ENCODE measurements at places on chromosomes 3 and 15.

DNA sequence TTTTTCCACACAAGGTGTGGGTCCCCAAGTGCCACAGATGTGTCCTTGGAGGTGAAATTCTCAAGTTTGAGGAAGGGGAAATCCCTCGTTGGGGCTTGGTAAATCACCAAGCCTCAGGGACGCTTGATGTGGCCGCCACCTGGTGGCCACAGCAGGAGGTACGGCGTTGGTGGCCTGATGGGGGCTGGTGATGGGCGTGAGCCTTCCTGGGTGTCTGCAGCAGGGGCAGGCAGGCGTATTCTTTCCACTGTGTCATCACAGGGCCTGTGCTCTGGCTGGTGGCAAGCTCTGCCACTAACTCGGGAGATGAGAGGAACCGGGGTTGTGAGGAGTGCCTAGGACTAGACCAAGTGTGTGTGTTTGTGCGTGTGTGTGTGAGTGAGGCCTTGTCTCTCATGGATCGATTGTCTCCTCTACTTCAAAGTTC, 4.2 kb downstream of the ACOX2 start:
- peak; percentile 75 for DNase-seq

DNA sequence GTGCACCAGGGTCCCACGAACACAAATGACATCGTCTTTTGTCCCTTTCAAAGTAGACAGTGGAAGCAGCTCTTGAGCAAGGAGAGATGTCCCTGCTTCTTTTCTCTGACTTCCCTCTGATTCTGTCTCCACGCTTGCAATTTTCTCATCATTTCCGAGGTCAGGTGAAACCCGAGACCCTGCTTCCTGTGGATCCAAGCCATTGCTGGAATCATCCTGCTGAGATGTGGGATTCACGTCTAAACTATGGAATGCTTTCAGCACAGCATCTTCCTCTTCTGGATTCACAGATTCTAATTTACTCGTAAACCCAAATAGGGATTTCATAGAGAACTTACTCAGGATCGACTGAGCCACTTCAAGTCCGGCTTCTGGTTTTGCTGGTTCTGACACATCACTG, 127.1 kb downstream of the FMN1 start:
- no peak for DNase-seq

DNA sequence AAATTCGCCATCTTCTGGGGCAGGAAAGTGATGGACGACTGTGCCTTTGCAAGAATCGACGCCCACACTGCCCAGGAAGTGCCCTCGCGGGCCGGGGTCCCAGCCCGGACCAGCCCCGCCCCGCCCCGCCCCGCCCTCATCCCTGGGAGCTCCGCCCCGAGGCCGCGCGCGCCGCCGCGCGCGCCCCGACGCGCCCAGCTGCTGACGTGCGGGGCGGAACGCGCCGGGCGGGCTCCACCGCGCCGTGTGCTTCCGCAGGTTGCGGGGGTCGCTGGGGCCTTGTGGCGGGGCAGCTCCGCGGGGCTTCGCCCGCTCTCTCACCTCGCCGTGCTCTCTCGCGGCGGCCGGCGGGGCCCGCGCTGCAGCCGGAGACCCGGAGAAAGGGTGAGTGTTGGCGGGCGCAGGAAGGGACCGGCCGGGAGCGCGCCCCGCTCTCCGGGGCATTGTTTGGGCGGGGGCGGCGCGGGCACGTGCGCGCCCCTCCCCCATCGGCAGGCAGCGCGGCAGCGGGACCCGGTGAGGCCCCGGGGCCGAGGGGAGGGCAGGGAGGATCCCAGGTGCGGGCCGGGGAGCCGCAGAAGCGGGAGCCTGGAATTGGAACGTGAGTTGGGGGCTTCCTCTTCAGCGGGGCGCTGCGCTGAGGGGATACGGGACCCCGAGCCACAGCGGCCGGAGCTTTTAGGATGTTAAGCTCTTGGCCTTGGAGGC, at the start of gene YEATS2:
Gene YEATS2 (plus strand): TSS at position 188 of the 708 bp plus-strand sequence. CDS start 17,366 bp downstream, outside the sequence.
- DNase-seq, result peak; percentile 65

- no peak for DNase-seq
Observed at GRCh38 chr15:90003736-90004135, 2.6 kb downstream of the ZNF710 start.

GRCh38 chr3:197495059-197495455, 60.7 kb downstream of the BDH1 start:
- no peak for DNase-seq

DNA sequence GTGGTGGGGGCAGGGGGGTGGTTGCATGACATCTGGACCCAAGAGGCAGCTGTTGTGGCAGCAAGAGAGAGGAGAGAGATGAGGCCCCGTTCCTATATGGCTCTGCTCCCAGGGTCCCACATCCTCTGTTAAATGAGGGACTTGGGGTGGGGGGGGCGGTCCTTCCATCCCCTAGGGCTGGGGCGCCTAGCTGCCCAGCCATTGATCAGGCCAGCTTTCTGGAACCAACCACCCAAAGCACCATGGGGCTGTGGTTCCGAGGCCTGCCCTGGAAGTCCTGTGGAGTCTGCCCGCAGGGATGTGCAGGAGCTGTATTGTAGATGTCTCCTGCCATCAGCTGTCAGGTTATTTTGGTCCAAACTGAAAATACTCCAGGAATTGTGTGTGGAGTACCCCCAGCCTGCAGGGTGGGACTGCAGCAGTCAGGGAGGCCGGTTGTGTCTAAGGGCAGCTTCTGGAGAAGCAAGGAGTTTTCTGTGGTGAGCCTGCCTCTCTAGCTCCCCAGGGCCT, 5.2 kb downstream of the FURIN start:
- DNase-seq, result no peak

DNA sequence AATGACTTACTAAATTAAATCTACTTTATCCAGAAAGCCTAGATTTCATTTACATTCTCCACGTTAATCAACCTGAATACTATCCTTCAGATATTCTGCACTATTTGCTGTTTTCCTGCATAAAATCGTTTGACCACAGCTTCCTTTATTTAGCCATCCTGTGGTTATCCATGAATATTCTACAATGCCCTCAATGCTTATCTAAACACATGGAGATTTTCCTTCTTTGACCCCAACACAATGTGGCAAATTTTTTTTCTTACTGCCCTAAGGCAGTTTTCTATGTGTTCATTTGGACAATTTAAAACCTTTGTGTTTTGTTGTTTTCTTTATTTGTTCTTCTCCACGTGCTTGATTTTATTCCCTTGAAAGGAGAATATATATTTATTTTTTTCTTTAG, 495.5 kb upstream of the ROBO1 start:
- DNase-seq, result no peak

DNA sequence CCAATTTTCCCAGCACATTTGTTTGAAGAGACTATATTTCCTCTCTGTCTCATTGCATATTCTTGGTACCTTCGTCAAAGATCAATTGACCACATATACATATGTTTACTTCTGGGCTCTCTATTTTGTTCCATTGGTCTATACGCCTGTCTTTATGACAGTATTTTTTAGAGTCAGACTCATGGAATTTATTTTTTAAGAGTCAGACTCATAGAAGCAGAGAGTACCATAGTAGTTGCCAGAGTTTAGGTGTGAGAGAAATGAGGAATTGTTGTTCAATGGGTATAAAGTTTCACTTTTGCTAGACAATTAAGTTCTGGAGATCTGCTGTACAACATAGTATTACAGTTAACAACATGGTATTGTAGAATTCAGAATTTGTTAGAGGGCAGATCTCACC, 27.1 kb downstream of the PLA2G4F start:
- no peak for DNase-seq

GRCh38 chr3:69122403-69122802, at the start of gene LMOD3:
LMOD3 (minus strand) TSS chr3:69122595; CDS start chr3:69122386, 209 bp downstream.
- DNase-seq, result no peak

- no peak for DNase-seq
Observed at GRCh38 chr3:154969366-154969765, 110.8 kb upstream of the MME start.

- no peak for DNase-seq
Observed at GRCh38 chr3:99901200-99901926, 83.7 kb downstream of the CMSS1 start.

- DNase-seq, result no peak
Observed at GRCh38 chr3:193343726-193344222, 34.8 kb downstream of the ATP13A5 start.

GRCh38 chr3:125310623-125311081, 64.5 kb downstream of the ZNF148 start:
- DNase-seq, result peak; percentile 47

DNA sequence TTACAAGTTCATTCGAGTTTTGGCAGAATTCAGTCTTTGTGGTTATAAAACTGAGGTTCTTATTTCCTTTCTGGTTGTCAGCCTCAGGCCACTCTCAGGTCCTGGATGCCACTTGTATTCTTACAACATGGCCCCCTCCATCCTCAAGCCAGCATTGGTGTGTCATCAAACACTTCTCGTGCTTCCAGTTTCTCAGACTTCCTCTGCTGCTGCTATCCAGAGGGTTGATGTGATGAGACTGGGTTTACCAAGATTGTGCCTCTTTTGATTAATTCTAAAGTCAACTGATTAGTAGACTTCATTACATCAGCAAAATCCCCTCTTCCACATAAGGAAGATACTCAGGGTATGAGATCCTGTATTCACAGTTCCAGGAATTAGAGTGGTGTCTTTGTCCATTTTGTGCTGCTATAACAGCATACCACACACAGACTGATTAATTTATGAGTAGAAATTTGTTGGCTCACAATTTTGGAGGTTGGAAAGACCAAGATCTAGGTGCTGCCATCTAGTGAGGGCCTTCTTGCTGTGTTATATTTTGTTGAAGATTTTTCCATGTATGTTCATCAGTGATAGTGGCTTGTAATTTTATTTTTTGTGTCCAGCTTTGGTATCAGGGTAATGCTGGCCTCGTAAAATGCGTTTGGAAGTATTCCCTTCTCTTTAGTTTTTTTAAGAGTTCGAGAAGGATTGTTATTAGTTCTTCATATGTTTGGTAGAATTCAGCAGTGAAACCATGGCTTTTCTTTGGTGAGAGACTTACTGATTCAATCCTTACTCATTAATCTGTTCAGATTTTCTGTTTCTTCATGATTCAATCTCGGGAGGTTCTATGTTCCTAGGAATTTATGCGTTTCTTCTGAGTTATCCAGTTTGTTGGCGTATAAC, 11.1 kb downstream of the LRCH3 start:
- DNase-seq, result no peak

DNA sequence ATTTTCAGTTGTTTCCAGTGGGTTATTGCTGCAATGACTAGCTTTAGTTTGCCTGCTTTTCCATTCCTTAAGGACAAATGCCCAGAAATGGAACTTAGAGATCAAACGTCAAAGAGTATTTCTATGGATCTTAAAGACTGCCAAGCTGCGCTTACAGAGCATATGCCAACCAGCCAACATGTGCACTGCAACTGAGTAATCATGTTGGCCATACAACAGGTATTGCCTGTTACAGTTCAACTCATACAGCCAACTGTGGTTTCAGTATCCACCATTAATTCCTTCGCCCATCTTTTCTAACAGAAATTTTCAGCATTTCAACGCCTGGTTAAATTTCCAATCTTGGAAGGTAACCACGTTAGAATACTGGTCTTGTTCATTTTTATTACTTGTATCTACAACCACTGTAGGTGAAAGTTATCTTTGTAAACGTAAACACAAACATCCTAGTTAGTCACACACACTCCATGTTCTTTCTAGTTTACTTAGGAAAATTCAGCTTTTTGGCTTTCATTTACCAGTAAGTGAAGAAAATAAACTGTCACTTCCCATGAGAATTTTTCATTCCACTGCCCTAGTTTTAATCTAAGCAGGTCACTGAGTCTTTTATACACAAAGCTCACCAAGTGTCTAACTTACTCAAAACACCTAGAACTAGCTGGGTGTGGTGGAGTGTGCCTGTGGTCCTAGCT, 3.9 kb downstream of the RPL32 start:
- DNase-seq, result no peak

DNA sequence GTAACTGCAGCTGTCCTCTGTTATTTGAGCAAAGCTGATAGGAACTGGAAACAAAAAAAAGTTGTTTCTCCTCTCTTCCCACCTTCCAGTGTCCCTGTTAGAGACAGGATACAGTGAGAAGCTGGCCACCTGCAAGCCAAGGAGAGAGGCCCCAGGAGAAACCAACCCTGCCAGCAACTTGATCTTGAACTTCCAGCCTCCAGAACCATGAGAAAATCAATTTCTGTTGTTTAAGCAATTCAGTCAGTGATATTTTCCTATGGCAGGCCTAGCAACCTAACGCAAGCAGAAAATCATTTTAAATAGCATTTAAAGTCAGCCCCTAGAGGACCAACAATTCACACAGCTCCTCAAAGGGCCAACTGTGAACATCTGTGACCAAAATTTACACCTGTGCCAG, 291.3 kb downstream of the OXSM start:
- no peak for DNase-seq

DNA sequence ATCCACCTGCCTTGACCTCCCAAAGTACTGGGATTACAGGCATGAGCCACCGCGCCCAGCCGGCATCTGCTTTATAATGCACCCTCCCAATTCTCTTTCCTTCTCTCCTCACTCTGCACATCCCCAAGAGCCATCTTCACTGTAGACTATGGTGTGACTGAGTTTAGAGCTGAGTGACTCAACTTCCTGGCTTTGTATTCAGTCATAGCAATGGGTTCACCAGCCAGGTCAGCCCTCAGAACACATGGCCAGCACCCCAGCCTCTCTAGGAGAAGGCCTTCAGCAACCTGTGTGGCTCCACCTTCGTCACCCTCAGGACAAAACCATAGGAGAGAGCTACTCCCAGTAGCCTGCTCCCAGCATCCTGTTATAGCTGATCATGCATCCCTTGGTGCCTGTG, 33.0 kb downstream of the ARID3B start:
- no peak for DNase-seq

DNA sequence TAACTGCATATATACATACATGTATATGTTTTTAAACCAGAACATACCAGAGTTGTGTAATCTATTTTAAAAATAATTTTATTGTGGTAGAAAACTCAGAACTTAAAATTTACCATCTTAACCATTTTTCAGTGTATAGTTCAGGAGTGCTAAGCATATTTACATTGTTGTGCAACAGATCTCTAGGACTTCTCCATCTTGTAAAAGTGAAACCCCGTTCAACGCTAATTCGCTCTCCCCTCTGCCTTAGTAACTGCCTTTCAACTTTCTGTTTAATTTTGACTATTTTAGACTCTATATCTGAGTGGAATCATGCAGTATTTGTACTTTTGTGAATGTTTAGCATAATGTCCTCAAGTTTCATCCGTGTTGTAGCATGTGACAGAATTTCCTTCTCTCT, 51.8 kb upstream of the SSR3 start:
- DNase-seq, result no peak

GRCh38 chr15:55552451-55552850, 35.7 kb downstream of the PYGO1 start:
- DNase-seq, result no peak

- no peak for DNase-seq
Observed at GRCh38 chr15:42384597-42384996, 25.3 kb downstream of the CAPN3 start.

GRCh38 chr15:56677271-56677670, 56.0 kb downstream of the ZNF280D start:
- no peak for DNase-seq

All from activated T-helper 1 cell treated with anti-CD3 and anti-CD28 coated beads, Interleukin-12 subunit alpha, Interleukin-12 subunit beta, Interleukin-2, Interleukin-4 antibody, amounts not matched to agents 30 ng/mL and 10 ng/mL and 1 ng/mL, durations not matched to agents 14 hours and 24 hours and 36 hours (primary cell).